ENCODE measurements at places on chromosomes 6 and 20.

GRCh38 chr20:11229772-11230171, 556.0 kb upstream of the JAG1 start:
- no peak for DNase-seq

GRCh38 chr20:44279228-44279627, 31.8 kb downstream of the FITM2 start:
- DNase-seq = no peak

GRCh38 chr20:57543754-57544153, 17.2 kb upstream of the PCK1 start:
- DNase-seq = no peak

DNA sequence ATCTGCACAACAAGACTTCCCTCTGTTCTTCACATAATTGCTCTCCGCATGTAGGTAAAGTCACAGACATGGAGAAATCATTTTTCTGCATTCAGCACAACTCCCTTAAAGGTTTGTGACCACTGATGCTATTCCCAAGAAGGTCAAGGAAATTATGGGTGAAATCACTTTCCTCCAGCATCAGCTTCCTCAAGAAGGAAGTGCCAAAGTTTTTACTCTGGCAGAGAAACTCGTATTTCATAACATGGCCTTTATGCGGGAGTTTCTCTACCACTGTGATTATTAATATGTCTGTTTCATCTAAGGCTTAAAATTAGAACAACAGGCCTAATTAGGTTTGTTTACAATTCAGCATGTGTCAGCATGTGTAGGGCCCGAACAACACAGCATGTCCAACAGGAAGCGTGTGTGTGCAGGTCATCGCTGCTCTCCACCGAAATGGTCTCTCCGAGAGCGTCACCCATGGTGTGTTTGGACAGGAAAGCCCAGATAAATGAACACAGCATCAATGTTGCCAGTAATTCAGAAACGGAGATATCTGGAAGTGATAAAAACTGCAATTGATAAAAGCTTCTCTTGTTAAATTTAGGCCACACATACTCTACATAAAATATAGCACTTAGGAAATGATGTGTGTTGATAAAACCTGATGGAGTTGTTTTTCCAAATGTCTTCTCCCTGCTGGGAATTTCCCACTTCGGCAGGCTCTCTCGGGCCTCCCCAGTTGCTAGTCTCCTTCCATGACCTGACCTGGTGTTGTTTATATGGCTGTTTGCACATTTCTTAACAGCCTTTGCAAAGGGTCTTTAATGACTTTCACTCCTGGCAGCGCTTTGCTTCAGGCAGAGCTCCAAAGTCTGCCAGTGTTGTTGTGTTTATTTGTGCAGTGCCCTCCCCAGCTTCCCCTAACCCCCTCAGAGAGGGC, 265.1 kb upstream of the CEP162 start:
- DNase-seq = no peak

DNA sequence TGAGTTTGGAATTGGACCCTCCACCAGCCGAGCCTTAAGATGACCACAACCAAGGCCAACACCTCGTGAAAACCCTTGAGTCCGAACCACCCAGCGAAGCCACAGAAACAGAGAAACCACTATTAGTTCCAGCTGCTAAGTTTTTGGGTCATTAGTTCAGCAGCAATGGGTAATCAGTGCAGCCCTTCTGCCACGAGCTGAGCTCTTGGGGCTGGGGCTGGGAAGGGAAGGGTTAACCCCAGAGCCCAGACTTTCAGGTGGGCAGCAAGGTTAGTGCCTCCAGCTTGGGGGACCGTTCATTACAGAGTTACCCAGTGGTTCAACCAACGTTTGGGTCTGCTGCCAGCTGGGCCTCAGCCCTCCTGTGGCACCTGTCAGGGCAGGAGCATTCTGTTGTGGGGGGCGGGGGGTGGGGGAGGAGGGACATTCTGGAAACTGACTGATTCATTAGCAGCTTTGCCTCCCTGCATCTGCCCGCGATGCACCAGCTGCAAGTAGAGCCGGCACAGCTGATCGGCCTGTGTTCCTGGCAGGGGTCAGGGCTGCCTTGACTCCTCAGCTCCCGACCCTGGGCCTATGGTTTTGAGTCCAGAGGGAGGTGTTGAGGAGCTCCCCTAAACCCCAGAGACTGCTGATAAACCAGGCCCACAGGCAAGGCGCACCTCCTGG, 52.7 kb downstream of the TGM2 start:
- DNase-seq = no peak

GRCh38 chr6:146997062-146997461, 207.2 kb upstream of the STXBP5 start:
- DNase-seq = no peak

Data from stimulated activated CD8-positive, alpha-beta memory T cell treated with anti-CD3 and anti-CD28 coated beads, Interleukin-7, amount 100 ng/mL, for 4 hours (primary cell).